Tracheal epithelial cell (primary cell): ENCODE measurements at places on chromosomes 16 and 17. TPM values are rescaled to one million over a fixed set of nuclear protein-coding genes. Genes with fewer than 3 reads are reported as not detected.

The RAP1GAP2 gene
- 11.1 and 31.1 TPM in 2 replicates for total RNA-seq

The SLC4A1 gene
- total RNA-seq = not detected in 2 replicates

The SPATA20 gene
- total RNA-seq = 27.9 and 38.6 TPM in 2 replicates

The CTRB1 gene
- not detected in 2 replicates for total RNA-seq

The CMTM2 gene
- total RNA-seq = not detected in 2 replicates
